ENCODE measurements at places on chromosomes 7 and 10. TPM values are rescaled to one million over a fixed set of nuclear protein-coding genes. Genes with fewer than 3 reads are reported as not detected.

DNA sequence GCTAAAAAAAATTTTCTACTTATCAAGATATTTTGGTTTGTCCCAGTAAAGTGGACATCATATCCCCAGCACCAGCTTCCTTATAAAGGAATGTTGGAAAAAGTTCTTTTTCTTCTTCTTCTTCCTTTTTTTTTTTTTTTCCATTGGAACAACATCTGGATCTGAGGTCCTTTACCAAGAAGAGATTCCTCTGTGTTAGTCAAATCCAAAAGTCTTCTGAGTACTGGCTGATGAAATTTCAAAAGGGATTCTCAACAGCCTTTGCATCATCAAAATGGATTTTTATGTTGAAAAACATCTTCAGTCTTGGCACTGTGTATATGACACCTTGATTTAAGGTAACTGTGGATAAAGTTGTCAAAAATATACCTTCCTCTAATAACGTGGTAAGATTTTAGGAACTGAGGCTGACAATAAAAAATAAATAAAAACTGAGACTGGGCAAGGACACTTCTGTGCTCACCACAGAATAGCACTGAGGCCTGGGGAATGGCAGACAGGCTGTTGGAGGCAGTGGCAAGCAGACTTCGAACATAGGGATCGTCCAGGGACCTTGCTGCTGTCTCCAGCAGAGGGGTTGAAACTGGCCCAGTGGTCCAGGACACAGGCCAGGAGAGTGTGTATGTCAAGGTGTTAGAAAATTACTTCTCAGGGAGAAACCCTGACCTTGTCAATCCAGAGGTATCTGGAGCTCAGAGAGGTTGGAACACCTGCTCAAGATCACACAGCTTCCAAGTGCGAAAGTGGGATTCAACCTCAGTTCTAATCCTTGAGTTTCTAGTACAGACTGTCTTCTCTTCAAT lies 130.4 kb downstream of the PTPN20 start:
- DNase-seq: no peak

- DNase-seq: no peak
Observed at GRCh38 chr7:28685242-28685643, 272.9 kb downstream of the TRIL start.

DNA sequence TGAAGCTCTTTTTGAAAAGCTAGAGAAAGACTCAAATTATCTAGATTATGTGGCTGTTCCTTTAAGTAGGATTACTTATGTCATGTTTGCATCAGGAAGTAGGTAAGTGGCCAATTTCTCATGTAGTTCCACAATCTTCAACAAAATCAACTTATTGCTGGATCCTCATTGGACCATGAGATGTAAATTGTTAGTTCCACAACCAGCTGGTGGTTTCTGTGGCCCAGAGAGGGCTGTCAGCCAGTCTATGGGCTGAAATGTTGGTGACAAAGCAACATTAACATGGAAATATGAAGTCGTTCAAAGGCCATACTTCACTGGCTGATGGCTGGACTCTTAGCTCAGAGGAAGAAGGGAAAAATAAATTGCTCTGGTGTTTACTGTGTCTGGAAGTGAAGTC lies 157.9 kb downstream of the PLXDC2 start:
- no peak for DNase-seq

DNA sequence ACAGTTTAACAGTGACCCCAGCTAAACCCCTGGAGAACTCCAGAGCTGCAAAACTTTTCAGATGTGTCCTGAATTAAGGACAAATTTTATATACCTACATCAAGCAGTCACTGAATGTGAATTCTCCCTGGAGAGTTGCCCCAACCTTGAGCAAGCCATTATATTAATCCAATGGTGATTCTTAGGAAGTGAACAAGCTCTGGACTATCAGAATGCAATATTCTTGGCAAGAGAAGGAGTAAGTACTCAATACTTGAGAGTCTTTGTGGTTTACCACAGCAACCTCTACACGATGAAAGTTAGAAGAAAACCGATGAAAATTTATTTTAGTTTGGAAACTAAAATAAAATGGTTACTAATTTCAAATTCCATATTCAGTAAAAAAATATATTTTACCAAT lies 19.3 kb upstream of the ZNF365 start:
- DNase-seq: no peak

DNA sequence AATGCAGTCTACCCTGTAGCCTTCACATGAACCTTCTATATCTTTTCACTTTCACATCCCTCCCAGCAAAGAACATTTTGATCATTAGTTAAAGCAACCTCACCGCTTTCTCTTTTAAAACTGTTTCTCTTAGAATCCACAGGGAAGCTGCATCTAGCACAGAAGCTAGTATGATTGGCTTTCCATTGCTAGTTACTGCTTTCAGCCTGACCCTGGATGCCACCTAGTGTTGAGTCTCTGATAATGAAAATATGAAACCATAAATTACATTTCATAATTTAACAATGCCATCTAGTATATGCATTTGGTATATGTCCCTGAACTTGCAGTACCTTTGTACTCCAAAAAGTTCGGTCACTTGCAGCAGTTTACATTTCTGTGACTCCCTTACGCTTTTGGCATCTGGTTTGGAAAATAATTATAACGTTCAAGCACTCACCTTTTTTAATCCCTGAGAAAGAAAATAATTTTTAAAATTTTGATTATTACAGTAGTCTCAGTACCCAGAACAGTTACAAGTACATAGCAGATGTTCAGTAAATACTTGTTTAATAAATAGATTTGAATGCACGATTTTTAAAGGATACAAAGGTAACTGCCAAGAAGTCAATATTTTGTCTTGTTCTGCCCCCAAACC lies 22.7 kb downstream of the CISD1 start:
- peak; percentile 69 for DNase-seq

DNA sequence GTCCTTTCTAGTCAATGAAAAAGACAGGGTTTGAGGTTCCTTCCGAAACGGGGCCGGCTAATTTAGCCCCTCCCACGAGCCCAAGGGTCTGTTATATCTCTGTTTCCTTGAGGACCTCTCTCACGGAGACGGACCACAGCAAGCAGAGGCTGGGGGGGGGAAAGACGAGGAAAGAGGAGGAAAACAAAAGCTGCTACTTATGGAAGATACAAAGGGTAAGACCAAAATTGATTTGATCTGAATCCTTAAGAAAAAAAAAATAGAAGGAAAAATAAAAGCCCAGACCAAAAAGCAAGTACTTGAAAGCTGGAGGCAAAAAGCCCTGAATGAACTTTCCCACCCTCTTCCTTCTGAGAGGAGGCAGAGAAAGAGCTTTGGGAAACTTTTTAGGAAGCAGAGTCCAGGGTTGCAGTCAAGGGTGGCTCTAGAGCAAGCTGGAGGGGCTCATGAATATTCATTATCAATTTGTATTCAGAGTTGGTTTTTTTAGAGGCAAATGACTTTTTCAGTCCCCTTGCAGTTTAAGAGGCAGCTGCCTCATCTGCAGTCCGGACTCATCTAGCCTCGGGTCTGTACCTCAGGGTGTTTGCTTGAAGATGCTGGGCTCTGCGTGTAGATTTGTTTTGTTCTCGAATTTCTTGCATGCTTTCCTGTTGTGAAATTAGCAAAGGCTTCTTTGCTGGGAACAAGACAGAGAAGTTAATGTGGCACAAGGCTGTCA lies at the start of gene ENTPD1:
ENTPD1 (plus strand) TSS at position 123 of the 721 bp plus-strand sequence; CDS start at position 200, 77 bp downstream.
- peak; percentile 24 for DNase-seq

GRCh38 chr7:137266764-137267163 lies 76.8 kb downstream of the PTN start:
- no peak for DNase-seq

Gene ADAMTS14
- total RNA-seq: not detected

Gene ACHE
- total RNA-seq: 1.2 TPM

Gene TBRG4
- total RNA-seq: 62.8 TPM

Gene HOXA2
- total RNA-seq: 0.39 TPM

Gene IFIT1
- total RNA-seq: 1.0 TPM

Measured in dermis microvascular lymphatic vessel endothelial cell (primary cell).